Fibroblast of villous mesenchyme (primary cell): ENCODE measurements at places on chromosomes 12 and 14. TPM values are rescaled to one million over a fixed set of nuclear protein-coding genes. Genes with fewer than 3 reads are reported as not detected.

Gene CFAP54
- total RNA-seq: 0.86 and 0.97 TPM in 2 replicates

Gene MAP3K9
- total RNA-seq: under 0.01 and 0.43 TPM in 2 replicates

Gene VDR
- total RNA-seq: 8.2 and 18.4 TPM in 2 replicates

Gene GYS2
- total RNA-seq: not detected in 2 replicates

Gene LALBA
- total RNA-seq: not detected in 2 replicates

Gene MORN3
- total RNA-seq: 0.32 TPM in 1 of 2 replicates, not detected in the other

Gene SLC6A15
- 0.43 and 0.64 TPM in 2 replicates for total RNA-seq

Gene CD163
- total RNA-seq: not detected in 2 replicates

Gene LIN7A
- total RNA-seq: 6.4 and 10.4 TPM in 2 replicates

Gene KRT75
- not detected in 2 replicates for total RNA-seq

Gene C12orf54
- not detected in 2 replicates for total RNA-seq

Gene LRCOL1
- 0.32 TPM in 1 of 2 replicates, not detected in the other for total RNA-seq

Gene GPRC5A
- 25.8 and 127 TPM in 2 replicates for total RNA-seq

Gene PLA2G1B
- not detected in 2 replicates for total RNA-seq

Gene COX8C
- not detected in 2 replicates for total RNA-seq

Gene KRT72
- not detected in 2 replicates for total RNA-seq

Gene FOXA1
- 0.32 TPM in 1 of 2 replicates, not detected in the other for total RNA-seq

Gene NINJ2
- total RNA-seq: 0.32 and 0.43 TPM in 2 replicates

Gene MSI1
- not detected in 2 replicates for total RNA-seq

Gene COQ5
- total RNA-seq: 18.4 and 29.8 TPM in 2 replicates

Gene SLCO1A2
- total RNA-seq: 0.32 and 0.86 TPM in 2 replicates

Gene SPATS2
- total RNA-seq: 30.6 and 32.4 TPM in 2 replicates

Gene EFS
- total RNA-seq: 7.7 and 7.8 TPM in 2 replicates

Gene SPTB
- total RNA-seq: under 0.01 TPM in 2 replicates

Gene EXOC3L4
- under 0.01 TPM in 1 of 2 replicates, not detected in the other for total RNA-seq

Gene SNW1
- total RNA-seq: 56.6 and 58.9 TPM in 2 replicates

Gene PELI2
- total RNA-seq: 3.0 and 5.2 TPM in 2 replicates

Gene CLEC2D
- 3.9 and 4.5 TPM in 2 replicates for total RNA-seq

Gene OTOGL
- under 0.01 TPM in 2 replicates for total RNA-seq

Gene RNASE4
- 6.9 and 7.4 TPM in 2 replicates for total RNA-seq

Gene KERA
- not detected in 2 replicates for total RNA-seq

Gene NPAS3
- 0.86 and 0.97 TPM in 2 replicates for total RNA-seq

Gene DERA
- total RNA-seq: 46.2 and 53.1 TPM in 2 replicates

Gene CCDC175
- total RNA-seq: not detected in 2 replicates

Gene CDKN3
- 35.8 and 42.7 TPM in 2 replicates for total RNA-seq

Gene DEGS2
- not detected in 2 replicates for total RNA-seq

Gene GSC
- not detected in 2 replicates for total RNA-seq

Gene VRK1
- 25.4 and 47.1 TPM in 2 replicates for total RNA-seq

Gene TAS2R8
- total RNA-seq: 0.32 and 0.43 TPM in 2 replicates

Gene TSPAN8
- 0.43 TPM in 1 of 2 replicates, not detected in the other for total RNA-seq

Gene B3GNT4
- total RNA-seq: under 0.01 TPM in 2 replicates

Gene HOXC9
- total RNA-seq: 0.86 and 7.4 TPM in 2 replicates

Gene FGF23
- not detected in 2 replicates for total RNA-seq

Gene ATP5F1B
- 339 and 449 TPM in 2 replicates for total RNA-seq

Gene NUDT4
- 61.3 and 80.2 TPM in 2 replicates for total RNA-seq

Gene TSHR
- not detected in 2 replicates for total RNA-seq

Gene PAX9
- not detected in 2 replicates for total RNA-seq

Gene GNB3
- total RNA-seq: 1.7 and 3.9 TPM in 2 replicates

Gene MYBPC1
- not detected in 2 replicates for total RNA-seq

Gene HRK
- under 0.01 TPM in 1 of 2 replicates, not detected in the other for total RNA-seq

Gene TIMM9
- total RNA-seq: 20.3 and 22.9 TPM in 2 replicates

Gene SLC7A8
- 0.86 and 0.97 TPM in 2 replicates for total RNA-seq

Gene CFAP73
- not detected in 2 replicates for total RNA-seq

Gene FUT8
- 95.3 and 120 TPM in 2 replicates for total RNA-seq

Gene OR4E2
- total RNA-seq: not detected in 2 replicates
